DMS79 (cell line): ENCODE measurements at places on chromosomes 5 and 9.

DNA sequence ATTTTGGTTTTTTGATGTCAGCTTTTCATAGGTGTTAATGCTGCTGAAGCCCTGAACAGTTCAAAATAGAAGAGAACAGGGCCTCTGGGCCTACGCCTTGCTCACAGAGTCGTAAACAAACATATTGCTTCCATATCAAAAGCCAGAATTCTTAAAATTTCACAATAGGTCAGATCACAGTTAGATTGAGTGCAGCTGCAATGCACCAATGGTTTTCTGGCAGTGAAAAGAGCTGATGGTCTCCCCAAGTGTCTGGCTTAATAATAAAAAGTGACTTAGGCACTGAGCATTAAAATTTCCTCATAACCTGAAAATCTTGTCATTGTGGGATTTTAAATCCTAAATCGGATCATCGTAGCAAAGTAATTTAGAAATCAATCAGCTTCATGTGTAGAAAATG lies 493.0 kb downstream of the CAAP1 start:
- DNase-seq, result no peak

DNA sequence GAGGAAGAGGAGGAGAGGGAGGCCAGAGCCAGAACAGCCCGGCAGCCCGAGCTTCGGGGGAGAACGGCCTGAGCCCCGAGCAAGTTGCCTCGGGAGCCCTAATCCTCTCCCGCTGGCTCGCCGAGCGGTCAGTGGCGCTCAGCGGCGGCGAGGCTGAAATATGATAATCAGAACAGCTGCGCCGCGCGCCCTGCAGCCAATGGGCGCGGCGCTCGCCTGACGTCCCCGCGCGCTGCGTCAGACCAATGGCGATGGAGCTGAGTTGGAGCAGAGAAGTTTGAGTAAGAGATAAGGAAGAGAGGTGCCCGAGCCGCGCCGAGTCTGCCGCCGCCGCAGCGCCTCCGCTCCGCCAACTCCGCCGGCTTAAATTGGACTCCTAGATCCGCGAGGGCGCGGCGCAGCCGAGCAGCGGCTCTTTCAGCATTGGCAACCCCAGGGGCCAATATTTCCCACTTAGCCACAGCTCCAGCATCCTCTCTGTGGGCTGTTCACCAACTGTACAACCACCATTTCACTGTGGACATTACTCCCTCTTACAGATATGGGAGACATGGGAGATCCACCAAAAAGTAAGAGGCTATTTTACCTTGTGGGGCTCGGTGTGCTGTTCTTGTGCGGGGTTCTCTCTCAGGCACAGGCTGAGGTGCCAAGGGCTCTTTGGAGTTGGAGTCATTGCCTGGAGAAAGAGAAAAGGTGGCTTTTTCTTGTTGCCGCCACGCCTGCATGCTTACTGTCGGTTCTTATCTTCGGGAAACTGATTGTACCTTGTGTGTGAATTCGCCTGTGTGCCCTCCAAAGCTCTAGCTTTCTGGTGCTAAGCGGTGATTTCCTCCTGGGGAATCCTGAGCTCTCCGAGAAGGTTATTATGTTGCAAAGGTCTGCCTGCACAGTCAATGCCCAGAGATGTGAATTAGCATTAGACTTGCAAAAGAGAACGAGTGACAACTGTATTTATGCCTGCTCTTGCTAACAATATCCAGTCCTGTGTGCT lies at the start of gene ISL1:
Gene ISL1 (plus strand): TSS at position 318 of the 991 bp plus-strand sequence. CDS start 224 bp downstream, at position 542.
- peak; percentile 86 for DNase-seq

GRCh38 chr5:92401492-92401891 lies 1018.4 kb upstream of the ARRDC3 start:
- DNase-seq, result no peak

DNA sequence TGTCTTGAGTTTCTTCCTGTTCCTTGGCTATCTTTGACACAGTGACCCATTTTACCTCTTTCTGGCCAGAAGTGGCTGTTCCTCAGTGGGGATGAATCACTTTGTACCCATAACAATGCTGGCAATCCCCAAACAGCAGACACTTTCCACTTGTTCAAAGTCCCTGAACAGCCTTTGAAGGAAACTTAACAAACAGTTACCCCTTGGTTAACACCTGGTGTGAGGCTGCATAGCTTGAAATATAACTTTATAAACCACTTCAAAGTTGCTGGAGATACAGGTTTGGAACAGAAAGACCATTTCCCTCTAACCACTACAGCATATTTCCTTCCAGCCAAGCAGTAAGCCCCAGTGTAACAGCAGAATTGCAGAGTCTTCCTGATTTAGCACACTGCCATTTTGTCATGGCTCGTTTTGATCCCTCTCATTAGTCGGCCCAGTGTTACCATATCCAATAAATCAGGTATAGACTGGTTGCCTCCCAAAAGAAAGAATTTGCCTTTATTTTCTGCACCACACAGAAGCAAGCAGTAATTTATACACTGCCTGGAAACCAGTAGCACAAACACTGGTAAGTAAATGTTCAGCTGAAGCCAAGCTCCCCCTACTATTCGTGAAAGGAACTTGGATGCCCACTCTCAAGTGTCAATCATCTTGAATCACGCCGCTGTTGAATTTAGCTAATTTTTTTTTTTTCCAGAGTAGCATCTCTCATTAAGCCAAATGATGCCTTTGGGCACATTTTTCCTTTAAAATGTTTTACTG lies 225.9 kb downstream of the PIK3R1 start:
- no peak for DNase-seq

DNA sequence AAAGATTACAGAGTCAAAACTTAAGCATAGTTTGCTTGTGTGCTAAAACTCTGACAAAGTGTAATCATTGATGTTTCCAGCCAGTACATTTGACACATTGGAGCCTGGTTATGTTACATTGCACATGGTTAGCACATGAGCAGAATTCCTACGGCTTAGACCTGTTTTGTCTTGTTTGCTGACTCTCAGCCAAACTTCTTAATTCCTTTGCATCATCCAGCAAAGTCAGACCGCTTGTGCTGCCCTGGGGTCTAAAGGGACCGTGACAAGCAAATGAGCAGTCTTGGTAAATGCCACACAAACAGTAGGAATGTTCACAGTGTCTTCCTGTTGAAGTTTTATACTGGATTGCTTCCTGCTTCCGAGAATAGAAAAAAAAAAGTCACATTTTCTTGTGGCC lies 72.0 kb upstream of the ENTREP1 start:
- no peak for DNase-seq

DNA sequence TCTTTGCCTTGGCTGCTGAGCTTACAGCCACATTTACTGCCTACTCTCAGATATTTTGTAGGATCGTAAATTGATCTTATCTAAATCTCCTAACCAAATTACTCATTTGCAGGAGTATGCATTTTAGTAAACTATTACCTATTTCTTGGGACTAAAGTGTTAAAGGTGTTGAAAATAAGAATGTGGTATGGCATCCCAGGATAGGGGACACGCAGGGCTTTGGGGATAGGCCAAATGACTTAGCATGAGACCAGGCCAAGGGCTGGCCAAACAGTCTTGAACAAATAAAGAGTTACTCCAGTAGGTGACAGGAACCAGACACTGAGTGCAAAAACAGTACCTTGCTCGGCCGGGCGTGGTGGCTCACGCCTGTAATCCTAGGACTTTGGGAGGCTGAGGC lies 25.1 kb downstream of the TBC1D2 start:
- DNase-seq, result no peak

GRCh38 chr9:133731876-133732638 lies 6.1 kb downstream of the SARDH start:
- peak; percentile 60 for DNase-seq

- DNase-seq, result no peak
Observed at GRCh38 chr9:134223091-134223490, 58.7 kb upstream of the RNU6ATAC start.

DNA sequence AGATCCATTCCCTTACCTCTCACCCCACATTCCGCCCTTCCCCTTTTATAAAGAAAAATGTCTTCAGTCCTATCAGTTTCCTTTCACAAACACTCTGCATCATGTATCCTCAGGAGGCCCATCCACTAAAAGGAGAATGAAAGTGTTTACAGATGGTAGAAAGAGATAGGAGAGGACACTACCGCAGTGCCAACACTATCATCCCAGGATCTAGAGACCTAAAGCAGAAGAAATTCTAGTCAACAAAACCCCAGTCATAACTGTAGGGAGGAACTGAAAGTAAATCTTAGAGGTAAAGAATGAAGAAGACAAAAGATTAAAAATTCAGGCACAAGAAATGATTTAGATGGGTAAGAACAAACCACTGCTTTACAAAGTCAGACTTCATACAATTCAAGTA lies 114.1 kb downstream of the MLLT3 start:
- DNase-seq, result no peak

DNA sequence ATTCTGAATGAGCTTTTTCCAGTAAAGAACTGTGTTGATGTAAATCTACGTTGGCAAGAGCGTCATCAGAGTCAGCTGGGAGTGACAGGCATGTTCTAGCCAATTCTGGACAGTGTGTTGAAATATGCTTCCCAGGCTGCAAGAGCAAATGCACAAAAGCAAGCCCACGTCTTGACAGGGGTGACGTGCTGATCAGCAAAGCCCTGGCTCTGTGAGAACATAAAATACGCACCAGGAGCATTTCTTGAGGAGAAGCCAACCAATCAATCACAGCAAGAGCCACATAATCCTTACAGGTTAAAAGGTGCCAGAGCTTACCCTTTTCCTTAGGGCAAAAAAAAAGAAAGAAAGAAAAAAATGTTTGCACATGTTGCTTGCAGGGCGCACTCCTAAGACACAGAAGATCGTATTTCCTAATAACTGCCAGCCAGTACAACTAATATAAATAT lies 148.1 kb downstream of the PDE4D start:
- peak; percentile 9 for DNase-seq

- no peak for DNase-seq
Observed at GRCh38 chr9:104984948-104985347, 57.0 kb upstream of the ABCA1 start.

DNA sequence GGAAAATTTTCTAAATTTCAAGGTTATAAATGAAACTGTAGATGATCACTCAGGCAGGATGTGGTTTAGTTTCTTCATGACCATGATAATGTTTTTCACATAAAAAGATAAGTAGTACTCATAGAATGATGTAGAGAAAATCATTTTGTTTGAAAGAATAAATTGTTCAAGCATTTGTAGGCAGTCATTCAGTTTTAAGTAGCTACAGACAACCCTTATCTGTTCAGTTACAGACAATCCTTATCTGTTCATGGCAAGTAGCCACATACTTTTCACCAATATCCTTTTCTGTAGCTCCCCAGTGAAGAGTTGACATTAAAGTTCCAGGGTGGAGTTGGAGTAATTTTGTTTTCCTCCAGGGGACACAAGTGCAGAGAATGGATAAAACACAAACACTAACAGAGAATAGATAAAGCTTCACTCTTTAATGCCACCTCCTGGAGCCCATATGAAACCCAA lies 278.1 kb upstream of the TNC start:
- DNase-seq, result no peak
